ENCODE measurements at places on chromosomes 1 and 21.

DNA sequence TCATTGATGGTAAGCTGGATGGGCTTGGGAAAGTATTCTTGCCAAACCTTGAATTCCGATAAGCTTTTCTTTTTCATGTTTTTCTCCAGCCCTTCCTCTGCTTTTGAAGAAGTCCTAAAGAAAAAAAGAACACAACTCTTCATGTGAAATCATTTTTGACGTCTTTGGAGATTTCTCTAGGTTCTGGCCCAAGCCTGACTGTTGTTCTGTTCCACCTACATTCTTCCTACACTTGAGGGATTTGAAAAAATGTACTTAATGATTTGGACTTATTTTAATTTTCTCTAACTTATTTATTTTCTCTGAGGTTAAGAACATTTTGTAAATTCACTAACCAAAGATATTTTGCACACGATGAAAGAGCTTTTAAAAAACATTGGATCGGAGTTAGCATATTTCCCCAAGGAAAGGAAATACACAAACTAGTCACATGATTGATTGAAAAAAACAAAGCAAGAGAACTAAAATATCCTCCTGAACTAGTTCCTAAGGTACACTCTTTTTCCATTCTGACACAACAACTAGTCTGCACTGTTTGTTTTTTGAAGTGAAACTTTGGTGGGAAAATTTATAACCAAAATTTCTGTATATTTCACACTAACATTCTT is 82.3 kb downstream of the LTN1 start:
- no peak for DNase-seq

DNA sequence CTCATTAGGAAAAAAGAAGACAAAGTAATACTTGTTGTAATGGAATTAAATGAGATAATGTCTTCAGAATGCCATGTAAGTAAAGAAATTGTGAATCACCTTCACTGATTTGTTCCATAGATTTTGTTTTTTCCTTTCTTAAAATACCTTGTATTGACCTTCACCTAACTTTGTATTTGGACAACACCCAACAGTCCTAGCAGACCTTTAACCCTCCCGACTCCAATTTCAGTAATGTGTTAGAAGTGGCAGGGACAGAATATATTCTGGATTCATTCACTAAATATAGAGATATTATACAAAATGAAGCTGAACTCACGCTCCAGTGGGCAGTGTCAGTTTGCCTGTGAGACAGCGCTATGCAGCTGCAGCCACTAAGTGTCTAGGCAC is 57.9 kb downstream of the UCK2 start:
- no peak for DNase-seq

DNA sequence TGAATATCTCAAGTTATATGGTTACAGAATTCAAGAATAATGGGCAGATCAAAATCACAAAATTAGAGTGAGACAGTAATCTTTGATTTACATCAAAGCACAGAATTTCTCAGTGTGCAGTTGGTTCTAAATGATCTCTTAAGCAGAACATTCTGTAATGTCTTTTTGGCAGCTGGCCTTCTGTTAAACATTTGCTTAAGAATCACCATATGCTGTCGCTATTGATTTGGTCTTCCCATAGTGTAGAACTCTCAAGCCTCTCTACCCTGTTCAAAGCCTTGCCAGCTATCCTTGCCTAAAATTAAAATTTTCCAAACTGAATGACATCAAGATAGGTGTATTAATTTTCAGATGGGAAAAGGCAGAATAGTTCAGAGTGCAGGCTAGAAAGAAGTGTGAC is 38.9 kb upstream of the ERO1B start:
- DNase-seq, result no peak

GRCh38 chr1:153490272-153491051 is 30.0 kb upstream of the S100A7 start:
- DNase-seq, result peak; percentile 43

DNA sequence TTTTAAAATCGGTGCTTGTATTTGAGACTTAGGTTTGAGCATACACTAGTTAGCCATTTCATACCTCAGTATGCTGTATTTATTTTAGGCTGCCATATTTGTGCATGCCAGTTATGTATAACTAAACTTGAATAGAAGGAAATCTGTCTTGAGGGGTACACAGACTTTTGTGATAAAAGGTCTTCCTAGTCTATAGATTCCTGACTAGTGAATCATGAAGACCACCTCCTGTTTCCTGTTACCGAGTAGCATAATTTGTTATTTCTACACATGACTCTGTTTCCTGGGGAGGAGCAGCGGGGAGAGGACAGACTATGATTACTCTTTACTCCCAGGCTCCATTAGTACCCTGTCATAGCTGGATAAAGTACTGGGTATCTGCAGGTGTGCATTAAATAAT is 316.8 kb upstream of the SNX7 start:
- DNase-seq, result no peak

- no peak for DNase-seq
Measured at GRCh38 chr21:33747420-33747819, 105.1 kb downstream of the ITSN1 start.

- DNase-seq, result no peak
Measured at GRCh38 chr1:243806310-243806709, 43.7 kb downstream of the AKT3 start.

Measured in stimulated activated naive CD8-positive, alpha-beta T cell treated with anti-CD3 and anti-CD28 coated beads, Interleukin-15, amount 100 ng/mL, for 72 hours (primary cell).